ENCODE measurements at places on chromosomes 11 and 22.

DNA sequence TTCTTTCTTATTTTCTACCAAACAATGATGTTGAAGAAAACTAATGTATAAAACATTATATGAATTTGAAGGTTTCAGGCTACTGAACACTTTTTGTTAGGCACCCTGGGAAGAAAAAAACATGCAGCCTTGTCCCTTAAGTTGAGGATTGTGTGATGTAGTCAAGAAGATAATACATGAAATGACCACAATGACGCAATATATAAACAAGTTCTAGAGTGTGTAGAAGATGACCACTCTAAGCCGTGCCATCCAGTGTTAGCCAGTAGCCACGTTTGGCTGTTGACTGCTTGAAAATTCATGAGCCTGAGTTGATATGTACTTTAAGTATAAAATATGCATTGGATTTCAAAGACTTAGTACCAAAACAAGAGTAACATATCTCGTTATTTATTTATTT lies 16.2 kb downstream of the SWAP70 start:
- no peak for DNase-seq

- DNase-seq, result peak; percentile 80
Observed at GRCh38 chr11:67468056-67468455, 995 bp downstream of the TMEM134 start.

GRCh38 chr11:77080643-77081210 lies 14.0 kb downstream of the CAPN5 start:
- no peak for DNase-seq

GRCh38 chr11:47485107-47485506 lies 36.2 kb upstream of the RAPSN start:
- no peak for DNase-seq

DNA sequence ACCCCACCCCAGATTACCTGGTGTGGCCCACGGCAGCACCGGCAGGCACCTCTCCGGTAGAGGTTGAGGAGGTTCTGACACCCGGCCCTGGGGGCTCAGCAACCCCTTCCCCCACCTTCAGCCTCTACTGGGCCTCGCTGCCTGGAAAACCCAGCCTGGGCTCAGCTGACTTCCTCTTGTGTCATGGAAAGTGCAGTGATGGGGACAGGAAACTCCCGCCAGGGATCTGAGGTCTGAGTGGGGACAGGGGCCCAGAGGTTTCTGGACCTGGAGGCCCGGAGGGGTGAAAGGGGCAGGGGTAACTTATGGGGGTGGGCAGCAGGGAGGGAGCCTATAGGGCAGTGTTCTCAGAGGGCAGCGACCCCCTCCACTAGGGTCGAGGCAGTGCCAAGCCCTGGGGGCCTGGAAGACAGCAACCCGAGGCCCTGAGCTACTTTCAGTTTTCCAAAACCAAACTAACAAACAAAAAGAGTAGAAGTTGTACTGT lies 10.0 kb upstream of the CD5 start:
- DNase-seq, result no peak

Measured in mucosa of gallbladder (tissue), 1 donor.